MV-4-11 (cell line): ENCODE measurements at places on chromosomes 6 and 20.
A peak's percentile ranks its signal among the peaks of the same experiment; 100 is the strongest.

DNA sequence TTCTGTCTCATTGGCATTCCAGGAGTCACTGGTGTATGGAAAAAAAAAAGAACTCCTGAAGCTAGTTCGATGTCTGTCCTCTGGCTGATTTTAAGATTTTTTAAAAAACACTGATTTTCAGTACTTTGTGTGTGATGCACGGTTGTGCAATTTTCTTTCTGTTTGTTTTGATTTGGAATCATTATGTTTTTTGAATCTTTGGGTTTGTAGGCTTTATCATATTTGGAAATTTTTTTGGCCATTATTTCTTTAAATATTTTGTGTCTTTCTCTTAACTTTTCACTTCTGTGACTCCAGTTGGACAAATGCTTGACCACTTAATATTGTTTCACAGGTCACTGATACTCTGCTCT is 327.2 kb downstream of the BCKDHB start:
- DNase-seq = no peak

GRCh38 chr6:3328796-3329195 is 70.0 kb downstream of the PSMG4 start:
- DNase-seq = no peak

DNA sequence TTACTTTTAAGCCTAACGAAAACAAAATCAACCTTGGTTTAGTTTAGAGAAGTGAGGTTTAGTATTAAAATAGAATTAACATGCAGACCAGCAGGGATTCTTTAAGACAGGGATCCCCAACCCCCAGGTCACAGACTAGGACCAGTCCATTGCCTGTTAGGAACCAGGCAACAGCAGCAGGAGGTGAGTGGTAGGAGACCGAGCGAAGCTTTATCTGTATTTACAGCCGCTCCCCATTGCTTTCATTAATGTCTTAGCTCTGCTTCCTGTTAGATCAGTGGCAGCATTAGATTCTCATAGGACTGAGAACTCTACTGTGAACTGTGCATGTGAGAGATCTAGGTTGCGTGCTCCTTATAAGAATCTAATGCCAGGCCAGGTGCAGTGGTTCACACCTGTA is 225.9 kb downstream of the NKAIN2 start:
- no peak for DNase-seq

- no peak for DNase-seq
Observed at GRCh38 chr20:17878069-17878911, 90.3 kb downstream of the SNX5 start.

DNA sequence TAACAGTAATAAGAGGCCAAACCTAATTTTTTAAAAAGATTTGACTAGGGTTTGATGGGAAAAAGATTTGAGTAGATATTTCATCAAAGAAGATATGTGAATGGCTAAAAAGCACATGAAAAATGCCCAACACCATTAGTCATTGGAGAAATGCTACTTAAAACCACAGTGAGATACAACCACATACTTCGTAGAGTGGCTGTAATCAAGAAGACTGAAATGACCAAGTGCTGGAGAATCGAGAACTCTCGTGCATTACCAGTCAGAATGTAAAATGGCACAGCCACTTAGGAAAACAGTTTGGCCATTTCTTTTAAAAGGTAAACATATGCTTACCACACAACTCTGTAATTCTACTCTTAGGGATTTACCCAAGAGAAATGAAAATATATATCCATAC is 175.5 kb downstream of the EYA2 start:
- no peak for DNase-seq

DNA sequence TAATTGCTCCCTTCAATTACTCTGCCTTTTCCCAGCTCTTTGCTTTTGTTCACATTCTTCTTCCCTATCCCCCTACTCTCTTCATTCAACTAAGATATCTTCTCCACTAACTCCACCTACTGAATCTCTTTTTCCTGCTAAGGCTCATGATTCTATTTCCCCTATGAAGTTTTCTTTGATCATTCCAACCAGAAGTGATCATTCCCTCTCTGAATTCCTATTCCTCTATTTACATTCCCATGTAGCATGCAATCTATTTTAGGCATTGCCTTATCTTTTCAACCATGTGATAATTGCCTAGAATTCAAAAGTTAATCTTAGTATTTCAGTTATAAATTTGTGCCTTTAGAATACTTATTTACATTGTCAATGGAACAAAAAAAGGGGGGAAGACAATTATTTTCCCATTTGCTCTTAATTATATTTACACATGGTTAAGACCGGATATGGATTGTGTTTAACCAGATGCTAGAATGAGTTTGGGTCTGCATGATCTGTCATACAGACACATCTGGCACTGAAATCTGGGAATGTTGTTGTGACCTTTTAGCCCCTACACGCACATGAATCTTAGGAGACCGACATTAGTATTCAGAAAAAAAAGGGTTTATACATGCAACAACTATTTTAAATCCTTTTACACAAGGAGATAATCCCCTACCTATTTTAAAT is 20.8 kb downstream of the MOXD1 start:
- no peak for DNase-seq

- no peak for DNase-seq
Observed at GRCh38 chr6:113383701-113384100, 473.4 kb upstream of the MARCKS start.

GRCh38 chr6:14129575-14129974 is 12.0 kb downstream of the CD83 start:
- peak; percentile 20 for DNase-seq

DNA sequence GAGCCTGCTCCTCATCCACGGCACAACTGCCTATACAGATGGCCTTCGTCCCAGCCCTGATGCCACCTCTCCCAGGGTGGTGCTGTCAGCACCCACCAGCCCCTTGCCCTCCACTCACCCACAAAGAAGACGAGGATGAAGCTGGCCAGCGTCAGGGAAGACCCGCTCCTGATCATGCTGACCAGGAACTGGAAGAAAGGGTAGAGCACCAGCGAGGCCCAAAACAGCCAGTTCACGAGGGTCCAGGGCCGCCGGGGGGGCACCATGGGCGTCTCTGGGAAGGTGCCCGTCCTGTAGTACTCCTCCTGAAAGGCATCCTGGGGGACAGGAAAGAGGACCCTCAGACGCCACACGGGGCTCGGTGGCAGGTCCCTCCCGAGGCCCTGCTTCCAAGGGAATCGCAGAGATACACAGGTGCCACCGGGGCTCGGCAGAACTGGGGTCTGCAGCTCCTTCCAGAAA is 134.5 kb downstream of the AGPAT4 start:
- no peak for DNase-seq

- DNase-seq = peak; percentile 34
Observed at GRCh38 chr20:62918831-62919230, 7.5 kb downstream of the DIDO1 start.

- DNase-seq = no peak
Observed at GRCh38 chr6:105886814-105887544, 199.2 kb upstream of the PRDM1 start.

DNA sequence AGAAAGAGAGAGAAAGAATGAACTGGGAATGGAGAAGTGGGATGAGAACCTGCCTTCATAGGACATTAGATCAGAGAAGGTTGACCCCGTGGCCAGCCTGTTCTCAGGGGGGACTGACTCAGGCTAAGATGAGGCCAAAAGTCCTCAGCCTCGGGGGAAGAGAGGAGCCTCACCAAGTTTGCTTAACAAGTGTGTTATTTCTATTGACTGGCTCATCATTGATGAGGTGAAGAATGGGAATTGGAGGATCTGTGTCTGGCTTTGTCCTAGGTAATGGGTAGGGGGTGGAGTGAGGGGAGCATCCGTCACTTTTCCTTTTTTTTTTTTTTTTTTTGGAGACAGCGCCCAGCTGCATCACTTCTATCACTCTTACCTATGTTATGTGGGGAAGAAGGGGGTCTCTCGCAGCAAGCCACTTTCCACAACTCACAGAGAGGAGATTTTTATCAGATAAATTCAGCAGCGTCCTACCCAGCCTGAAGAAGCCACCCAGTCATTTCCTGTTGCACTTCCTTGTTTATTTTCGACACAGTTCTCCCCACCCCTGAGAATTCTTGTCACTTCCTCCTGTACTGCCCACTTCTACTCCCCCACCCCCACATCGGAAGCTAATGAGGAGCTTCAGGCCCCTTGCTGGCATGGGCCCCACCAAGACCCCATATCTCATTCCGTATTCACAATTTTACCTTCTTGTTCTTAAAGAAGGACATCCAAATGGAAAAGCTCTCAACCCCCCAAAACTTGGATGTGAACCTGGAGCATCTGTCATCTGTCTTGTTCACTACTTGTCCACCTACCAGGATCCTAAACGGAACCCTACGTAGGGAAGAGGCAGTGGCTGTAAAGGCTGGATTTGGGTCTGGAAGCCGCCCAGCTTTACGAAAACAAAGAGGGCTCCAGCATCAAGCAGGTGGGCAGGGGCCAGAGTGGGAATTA is 2.8 kb upstream of the RNASET2 start:
- peak; percentile 72 for DNase-seq

DNA sequence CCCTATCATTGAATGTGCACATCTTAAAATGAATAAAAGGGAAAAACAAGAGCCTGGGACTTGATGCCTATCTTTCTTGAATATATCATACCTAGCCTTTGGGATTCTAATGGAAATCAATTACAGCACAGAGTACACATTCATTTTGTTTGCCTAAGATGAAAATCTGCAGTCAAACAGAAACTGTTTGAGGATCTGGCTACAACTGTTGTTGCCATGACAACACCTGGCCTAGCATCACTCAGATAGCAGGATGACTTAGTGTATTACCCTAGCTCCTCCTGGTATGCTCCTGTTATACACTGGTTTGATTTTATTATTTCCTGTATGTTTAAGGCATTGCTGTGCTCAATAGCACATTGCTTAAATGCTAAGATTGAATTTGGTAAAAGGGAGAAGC is 71.5 kb upstream of the LAMP5 start:
- DNase-seq = peak; percentile 62

DNA sequence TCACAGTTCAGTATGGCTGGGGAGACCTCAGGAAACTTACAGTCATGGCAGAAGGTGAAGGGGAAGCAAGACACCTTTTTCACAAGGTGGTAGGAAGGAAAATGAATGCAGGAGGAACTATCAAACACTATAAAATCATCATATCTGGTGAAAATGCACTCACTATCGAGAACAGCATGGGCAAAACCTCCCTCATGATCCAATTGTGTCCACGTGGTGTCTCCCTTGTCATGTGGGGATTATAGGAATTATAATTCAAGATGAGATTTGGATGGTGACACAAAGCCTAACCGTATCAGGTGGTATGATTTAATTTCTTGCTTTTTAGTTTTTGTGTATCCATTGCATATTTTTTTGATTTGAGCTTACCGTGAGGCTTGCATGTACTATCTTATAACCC is 133.2 kb upstream of the SYNCRIP start:
- no peak for DNase-seq

DNA sequence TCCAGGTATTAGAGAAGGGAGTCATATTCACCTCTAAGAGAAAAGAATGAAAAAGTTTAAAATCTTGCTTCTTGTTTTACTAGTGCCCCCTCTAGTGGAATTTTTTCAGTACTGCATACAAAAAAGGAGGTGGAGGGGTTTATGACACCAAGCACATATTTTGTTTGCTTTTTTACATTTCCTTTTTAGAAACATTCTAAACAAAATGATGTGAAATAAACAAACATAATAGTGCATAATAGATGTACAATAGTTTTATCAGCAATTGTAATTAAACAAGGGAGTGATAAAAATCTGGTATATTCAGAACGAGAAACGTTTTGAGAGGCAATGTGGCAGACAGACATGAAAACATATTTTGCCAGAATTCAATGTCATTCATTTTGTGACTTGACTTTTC is 111.0 kb upstream of the TFAP2D start:
- DNase-seq = no peak

GRCh38 chr6:104955491-104955890 is 1.4 kb upstream of the LIN28B start:
- no peak for DNase-seq

DNA sequence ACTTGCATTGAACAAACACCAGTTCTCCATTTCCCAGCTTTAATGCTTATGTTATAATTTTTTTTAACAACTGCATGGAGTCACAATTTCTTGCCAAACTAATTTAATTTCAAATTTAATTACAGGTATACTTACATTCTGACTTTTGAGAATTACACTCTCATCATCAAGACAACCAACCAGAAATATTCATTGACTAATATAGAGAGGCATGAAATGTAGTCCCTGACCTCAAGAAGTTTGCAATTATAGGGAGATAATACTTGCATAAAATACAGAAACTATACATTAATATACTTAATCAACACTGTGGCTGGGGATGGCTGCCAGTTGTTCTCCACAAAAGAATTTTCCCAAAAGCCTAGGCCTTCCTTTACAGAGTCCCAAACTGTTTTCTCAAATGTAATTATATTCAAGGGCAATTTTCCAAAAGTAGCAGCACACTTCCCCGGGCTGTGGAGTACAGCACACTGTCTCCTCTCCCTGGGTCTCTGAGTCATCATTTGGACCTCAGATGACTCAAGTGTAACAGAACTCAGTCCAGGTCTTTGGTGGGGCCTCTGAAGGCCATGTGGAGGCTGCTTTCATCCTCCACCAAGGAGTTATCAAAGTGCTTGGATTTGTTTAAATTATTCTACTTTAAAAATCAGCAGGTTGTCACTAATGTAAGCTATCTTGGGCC is 114.1 kb downstream of the KIF16B start:
- DNase-seq = no peak

DNA sequence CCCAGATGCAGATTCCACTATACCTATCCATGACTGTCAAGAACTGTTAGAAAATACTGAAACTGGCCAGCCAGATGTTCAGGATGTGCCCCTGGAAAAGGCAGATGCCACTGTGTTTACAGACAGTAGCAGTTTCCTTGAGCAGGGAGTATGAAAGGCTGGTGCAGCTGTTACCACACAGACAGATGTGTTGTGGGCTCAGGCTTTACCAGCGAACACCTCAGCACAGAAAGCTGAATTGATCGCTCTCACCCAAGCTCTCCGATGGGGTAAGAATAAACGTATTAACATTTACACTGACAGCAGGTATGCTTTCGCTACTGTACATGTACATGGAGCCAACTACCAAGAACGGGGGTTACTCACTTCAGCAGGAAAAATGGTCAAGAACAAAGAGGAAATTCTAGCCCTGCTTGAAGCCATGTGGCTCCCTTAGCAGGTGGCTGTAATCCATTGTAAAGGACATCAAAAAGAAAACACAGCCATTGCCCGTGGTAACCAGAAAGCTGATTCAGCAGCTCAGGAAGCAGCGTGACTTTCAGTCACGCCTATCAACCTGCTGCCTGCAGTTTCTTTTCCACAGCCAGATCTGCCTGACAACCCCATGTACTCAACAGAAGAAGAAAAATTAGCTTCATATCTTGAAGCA is 459.7 kb upstream of the HTR1E start:
- DNase-seq = no peak

DNA sequence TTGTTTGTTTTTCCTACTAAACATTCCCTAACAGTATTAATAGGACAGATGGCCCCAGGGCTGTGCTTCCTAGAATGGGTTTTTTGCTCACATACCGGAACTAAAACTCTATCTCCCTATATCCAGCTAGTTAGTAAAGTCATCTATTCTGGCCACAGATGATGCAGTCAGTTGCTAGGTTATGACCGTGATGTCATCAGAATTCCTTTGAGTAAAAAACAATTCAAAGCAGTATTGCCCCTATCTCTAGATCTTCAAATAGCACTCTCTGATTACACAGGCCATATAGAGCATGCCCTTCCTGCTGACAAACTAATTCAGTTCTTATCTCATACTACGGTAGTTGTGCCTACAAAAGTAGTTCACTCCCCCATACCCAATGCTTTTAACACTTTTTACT is 17.9 kb upstream of the ZNF451 start:
- DNase-seq = no peak

- peak; percentile 16 for DNase-seq
Observed at GRCh38 chr6:107977283-107977682, 19.3 kb upstream of the SEC63 start.
